ENCODE measurements at places on chromosomes 7 and 10.

GRCh38 chr10:16314259-16314658 lies 122.6 kb upstream of the PTER start:
- no peak for DNase-seq

DNA sequence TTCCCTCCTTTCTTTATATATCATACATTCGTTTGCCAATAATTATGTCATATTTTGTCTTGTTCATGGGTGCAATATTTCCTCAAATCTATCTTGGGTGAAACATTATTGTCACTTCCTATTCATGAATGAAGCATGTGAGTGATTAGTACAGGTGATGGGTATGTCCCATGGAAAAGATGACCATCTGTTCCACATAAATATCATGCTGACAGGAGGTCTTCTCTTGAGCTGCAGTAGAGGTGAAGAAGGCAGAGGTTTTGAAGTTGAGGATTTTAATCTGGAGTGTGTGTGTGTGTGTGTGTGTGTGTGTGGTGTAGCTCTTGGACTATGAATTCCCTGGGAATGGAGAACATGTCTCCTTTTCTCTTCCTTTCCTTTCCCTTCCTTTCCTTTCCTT lies 350.5 kb upstream of the CHRM2 start:
- no peak for DNase-seq

DNA sequence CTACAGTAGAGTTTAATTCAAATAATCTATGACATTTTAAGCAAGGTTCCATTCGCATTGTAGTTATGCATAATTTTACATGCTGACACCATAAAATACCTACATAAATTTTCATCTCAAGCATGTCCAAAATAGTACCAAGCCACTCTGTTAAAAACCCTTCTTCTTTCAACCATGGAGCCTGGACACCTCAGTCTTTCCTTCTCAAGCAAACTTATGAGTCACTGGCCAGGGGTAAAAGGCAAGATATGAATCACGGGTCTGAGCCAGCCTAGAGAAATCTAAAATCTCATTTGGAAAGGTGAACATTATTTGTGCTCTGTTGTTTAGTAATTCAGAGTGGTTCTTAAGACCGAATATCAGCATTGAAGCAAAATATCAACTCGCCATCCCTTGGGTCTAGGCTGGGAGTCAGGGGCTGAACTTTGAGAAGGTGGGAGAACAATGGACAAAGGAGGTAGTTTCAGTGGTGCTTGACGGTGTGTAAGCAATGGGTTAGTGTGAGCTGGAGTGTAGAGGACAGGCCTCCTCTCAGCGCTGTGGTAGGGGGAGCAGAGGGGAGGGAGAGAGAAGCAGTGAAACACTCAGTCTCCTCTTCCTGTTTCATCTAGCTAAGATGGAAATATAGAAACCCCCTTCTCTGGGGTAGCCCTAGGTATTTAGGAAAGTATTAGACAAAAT lies 19.1 kb upstream of the GPAM start:
- no peak for DNase-seq

GRCh38 chr10:107614939-107615685 lies 450.6 kb upstream of the SORCS1 start:
- no peak for DNase-seq

GRCh38 chr10:57579926-57580325 lies 687.8 kb downstream of the IPMK start:
- no peak for DNase-seq

- no peak for DNase-seq
These were observed 6.3 kb upstream of the LIPF start for GRCh38 chr10:88657901-88658300.

DNA sequence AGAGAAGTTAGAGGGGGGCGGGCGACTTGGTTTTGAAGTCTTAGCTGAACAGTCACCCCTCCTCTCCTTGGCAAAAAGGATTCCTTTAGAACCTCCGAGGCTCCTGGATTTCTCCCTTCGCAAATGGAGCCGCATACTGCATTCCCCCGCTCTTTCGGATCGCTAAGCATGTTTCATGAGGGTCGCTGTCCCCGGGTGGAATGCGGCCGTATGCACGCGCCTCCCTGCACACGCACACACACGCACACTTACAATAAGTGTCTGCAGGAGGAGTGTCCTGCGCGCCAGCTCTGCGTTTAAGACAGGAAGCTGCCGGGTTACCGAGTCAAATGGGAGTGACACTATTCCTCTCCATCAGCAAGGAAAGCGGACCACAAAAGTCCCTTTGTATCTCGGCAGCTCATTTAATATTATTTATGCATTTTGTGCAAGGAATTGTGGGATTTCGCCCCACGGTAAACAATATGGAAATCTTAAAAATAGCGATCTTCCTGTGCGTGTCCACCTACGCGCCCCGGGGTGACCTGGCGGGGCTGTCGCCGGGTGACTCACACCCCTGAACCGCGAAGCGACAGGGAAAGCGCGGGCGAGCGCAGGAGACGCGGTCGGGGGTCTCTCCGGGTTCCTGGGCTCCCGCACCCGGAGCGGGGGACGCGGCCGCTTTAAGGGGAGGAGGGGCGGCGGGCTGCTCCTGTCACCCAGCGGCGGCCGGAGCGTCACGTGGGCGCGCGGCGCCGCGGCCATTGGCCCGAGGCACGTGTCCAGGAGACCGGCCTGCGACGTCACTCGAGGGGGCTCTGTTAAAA lies 988 bp upstream of the EN2 start:
- DNase-seq, result no peak

- DNase-seq, result no peak
These were observed 95.1 kb upstream of the PFKP start for GRCh38 chr10:2972216-2972615.

DNA sequence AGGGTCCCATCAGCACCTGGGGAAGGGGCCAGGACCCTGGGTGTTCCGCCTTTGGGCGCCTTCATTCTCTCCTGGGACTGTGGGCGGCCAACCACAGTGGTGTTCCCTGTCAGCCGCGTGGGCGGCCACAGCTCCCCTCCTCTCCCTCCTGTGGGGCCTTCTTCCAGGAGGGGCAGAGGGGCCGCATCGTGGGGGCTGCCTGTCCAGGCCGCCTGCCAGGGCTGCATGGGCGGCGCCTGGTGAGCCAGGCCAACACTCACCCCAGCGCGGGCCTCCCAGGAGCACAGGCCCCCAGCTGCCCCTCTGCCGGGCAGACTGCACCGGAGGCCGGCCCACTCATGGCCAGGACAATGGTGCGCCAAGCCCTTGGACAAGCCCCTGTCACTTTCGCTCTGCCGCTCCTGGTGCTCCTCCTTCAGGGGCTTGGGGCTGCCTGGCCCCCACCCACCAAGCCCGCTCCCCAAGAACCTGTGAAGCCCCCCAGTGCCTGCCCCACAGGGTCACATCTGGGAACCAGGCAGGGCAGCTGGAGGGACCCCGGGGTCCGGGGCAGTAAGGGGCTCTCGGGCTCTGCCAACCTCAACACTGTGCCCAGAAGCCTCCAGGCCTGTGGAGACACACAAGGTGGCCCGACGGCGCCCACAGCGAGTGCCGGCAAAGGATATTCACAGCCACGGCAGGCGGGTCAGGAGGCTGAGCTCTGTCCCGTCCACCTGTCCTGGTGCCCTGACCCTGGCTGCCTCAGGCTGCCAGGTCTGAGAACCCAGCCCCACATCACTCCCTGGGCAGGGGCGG lies 42.8 kb downstream of the AP5Z1 start:
- DNase-seq, result no peak

DNA sequence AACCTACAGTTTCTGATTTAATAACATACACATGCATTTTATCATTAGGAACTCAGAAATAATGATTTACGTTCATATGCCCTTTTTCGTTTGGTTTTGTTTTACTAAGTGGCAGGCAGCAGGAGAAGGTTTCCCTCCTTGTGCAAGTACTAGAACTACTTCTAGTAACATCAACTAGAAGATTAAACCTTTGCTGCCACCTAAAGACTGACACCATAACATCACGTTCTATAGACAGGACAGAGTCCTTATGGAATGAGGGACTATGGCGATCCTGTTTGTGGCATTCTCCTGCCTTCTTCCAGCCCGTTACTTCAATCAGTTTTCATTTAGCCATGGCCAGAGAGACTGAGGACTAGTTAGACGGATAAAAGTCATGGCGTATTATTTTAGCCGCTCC lies 53.2 kb downstream of the GAD2 start:
- DNase-seq, result no peak

DNA sequence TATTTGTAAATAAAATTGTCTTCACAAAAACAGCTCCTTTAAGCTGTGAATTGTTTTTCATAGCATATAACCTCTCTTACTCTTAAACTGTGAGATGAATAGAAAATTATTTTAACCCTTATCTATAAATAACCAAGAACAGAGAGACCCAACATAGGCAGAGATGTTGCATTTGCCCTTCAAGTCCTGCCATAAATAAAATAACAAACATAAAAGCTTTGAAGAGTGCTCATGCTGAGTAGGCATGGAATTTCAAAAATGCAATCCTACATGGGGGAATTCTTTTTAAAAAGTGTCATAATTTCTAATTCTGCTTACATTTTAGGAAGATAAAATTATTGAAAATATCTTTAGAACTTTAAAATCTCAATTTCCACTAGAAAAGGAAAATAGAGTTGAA lies 124.1 kb upstream of the FERD3L start:
- no peak for DNase-seq

- no peak for DNase-seq
These were observed 38.7 kb downstream of the PAX2 start for GRCh38 chr10:100784126-100784525.

DNA sequence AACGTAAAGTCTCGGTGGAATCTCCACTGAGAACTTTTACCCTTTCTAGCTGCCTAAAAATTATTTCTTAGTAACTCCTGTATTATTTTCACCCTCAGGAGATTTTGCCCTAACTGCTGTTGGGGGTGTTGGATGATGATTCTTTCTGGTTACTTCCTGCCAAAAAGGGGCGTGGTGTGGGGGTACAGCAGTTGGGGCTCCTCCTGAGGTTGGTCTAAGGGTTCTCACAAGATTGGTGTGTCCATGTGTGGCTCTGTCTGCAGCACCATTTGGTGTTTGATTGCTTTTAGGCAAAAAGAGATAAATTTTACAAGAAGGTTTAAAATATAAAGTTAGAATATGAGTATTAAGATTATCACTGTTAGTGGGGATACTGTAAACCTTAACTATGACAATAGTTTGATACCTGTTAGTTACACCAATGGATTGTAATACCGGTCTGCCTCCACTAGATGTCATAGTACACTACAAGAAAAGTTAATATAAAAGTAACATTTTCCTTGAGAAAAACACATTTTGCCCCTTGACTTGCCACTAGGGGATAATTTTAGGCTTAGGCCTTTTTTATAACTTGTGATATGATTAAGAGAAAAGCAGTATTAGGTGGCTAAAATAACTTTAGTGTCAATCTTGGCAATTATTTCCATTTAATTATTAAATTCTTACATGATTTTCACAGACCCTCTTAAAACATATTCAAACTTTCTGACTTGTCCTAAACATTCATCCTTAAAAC lies 928.7 kb downstream of the IPMK start:
- DNase-seq, result peak; percentile 61

DNA sequence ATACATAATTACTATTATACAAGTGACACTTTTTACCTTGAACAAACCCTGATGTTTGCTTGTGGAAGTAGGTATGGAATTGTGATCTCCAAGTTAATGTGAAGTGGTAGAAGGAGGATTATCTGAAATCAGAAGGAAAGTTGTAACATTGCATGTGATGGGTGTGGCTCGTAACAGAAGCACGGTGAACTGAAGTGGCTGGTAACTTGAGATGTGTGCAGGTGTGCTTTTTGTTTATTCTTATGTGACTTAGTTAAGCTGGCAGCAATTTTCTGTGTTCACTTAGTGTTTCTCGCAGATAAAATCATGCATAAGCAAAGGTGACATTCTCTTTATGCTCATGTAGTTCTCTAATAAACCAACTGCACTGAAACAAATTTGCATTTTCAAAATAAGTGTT lies 82.3 kb downstream of the ZEB1 start:
- DNase-seq, result no peak

GRCh38 chr10:118383699-118384098 lies 41.6 kb upstream of the FAM204A start:
- DNase-seq, result no peak

- peak; percentile 41 for DNase-seq
These were observed 530.2 kb downstream of the GATA3 start for GRCh38 chr10:8584666-8585065.

GRCh38 chr7:55351263-55351662 lies 13.9 kb upstream of the LANCL2 start:
- no peak for DNase-seq

Measured in activated CD4-positive, alpha-beta T cell treated with anti-CD3 and anti-CD28 coated beads, Interleukin-2, amount 10 ng/mL, durations not matched to agents 24 days and 14 days (primary cell).